ENCODE measurements at places on chromosomes 2 and 18. TPM values are rescaled to one million over a fixed set of nuclear protein-coding genes. Genes with fewer than 3 reads are reported as not detected.

- no peak for DNase-seq
Measured at GRCh38 chr2:173751245-173751975, 213.8 kb downstream of the SP3 start.

- no peak for DNase-seq
Measured at GRCh38 chr2:113075600-113075999, 7.8 kb downstream of the IL1F10 start.

DNA sequence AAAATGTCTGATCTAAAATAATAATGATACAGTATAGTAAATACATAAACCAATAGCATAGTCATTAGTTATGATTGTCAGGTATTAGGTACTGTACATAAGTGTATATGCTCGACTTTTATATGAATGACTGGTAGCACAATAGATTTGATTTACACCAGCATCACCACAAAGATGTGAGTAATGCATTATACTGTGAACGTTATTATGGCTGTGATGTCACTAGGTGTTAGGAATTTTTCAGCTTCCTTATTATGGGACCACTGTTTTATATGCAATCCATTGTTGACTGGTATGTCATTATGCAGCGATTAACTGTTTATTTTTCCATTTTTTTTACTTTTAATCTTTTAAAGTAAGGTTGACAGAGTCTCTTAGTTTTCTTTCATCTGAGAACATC is 23.7 kb downstream of the ATP9B start:
- DNase-seq, result no peak

- no peak for DNase-seq
Measured at GRCh38 chr2:16641509-16641908, 24.1 kb downstream of the CYRIA start.

SAG gene
- not detected for total RNA-seq

All from skin of body (tissue), 3 donors.